ENCODE measurements at places on chromosomes 5 and 9. TPM values are rescaled to one million over a fixed set of nuclear protein-coding genes. Genes with fewer than 3 reads are reported as not detected.
A peak's percentile ranks its signal among the peaks of the same experiment; 100 is the strongest.

The ECSCR gene
- total RNA-seq: not detected

The WNT8A gene
- total RNA-seq: not detected

The TRUB2 gene
- total RNA-seq: 22.6 TPM

The NPR2 gene
- total RNA-seq: 47.4 TPM

The SLCO6A1 gene
- total RNA-seq: not detected

The CCDC192 gene
- total RNA-seq: not detected

The ANKH gene
- total RNA-seq: 5.4 TPM

The BTNL9 gene
- not detected for total RNA-seq

The SUSD3 gene
- 4.6 TPM for total RNA-seq

The KIF4B gene
- under 0.01 TPM for total RNA-seq

The FBP2 gene
- not detected for total RNA-seq

The HEXB gene
- 214 TPM for total RNA-seq

The ANKRD34B gene
- total RNA-seq: not detected

The DMRT2 gene
- total RNA-seq: not detected

The RPP25L gene
- 34.3 TPM for total RNA-seq

DNA sequence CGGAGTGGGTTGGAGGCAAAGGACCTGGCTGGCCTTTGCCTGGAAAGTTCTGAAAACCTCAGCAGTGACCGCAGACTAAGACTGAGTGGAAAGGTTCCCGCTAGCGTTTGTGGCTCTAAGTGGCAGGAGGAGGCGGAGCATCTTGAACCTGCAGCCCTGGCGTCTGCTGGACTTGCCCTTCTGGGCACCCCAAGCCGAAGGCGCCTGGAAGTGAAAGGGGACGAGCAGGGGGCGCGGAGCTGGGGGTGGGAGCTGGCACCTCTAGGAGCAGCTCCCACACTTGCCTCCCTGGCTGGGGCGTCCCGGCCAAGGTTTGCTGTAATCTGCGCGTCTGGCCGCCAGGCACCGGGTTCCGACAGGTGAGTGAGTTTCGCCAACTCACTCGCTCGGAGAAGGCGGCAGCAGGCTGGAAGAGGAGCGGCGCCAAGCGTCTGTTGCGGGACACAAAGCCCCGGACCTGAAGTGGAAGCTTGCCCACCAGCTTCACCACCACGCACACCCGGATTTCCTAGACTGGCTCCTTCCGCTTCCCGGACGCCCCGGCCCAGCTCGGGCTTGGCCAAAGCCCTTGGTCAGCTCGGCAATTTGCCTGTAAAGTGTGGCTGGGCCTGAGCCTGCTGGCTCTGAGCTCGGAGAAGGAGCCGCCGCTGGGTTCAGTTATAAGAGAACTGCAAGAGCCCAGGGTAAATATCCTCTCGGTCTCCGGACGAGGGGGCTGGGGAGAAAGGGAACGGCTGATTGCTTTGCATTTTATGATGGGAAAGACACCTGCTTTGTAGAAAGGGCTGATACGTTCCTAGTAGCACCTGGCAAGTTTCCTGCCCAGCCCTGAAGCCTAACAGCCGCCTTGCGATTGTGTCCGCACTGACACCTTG, at the start of gene GNA14:
Gene GNA14, minus strand, starts transcription at position 89 of the 875 bp plus-strand sequence. CDS start 529 bp downstream, outside the sequence.
- H3K36me3 ChIP-seq: no peaks in the 10 kb centered on the region
- peaks cover 25% of the 10 kb centered on the region for H3K27me3 ChIP-seq
- peak within 1 kb of the TSS; percentile 19 for H3K4me3 ChIP-seq
- H3K27ac ChIP-seq: no peak within 1 kb of the TSS
- DNase-seq: peak; percentile 26

GRCh38 chr9:133789778-133790177, 51.6 kb upstream of the SARDH start:
- no peak overlapping the region for H3K4me3 ChIP-seq
- no peak for DNase-seq
- H3K4me1 ChIP-seq: no peaks in the 10 kb centered on the region
- peaks cover 19% of the 10 kb centered on the region for H3K36me3 ChIP-seq

GRCh38 chr5:99076723-99077640, 148.2 kb upstream of the CHD1 start:
- no peaks in the 10 kb centered on the region for H3K27me3 ChIP-seq
- DNase-seq: no peak
- H3K4me3 ChIP-seq: no peak overlapping the region

DNA sequence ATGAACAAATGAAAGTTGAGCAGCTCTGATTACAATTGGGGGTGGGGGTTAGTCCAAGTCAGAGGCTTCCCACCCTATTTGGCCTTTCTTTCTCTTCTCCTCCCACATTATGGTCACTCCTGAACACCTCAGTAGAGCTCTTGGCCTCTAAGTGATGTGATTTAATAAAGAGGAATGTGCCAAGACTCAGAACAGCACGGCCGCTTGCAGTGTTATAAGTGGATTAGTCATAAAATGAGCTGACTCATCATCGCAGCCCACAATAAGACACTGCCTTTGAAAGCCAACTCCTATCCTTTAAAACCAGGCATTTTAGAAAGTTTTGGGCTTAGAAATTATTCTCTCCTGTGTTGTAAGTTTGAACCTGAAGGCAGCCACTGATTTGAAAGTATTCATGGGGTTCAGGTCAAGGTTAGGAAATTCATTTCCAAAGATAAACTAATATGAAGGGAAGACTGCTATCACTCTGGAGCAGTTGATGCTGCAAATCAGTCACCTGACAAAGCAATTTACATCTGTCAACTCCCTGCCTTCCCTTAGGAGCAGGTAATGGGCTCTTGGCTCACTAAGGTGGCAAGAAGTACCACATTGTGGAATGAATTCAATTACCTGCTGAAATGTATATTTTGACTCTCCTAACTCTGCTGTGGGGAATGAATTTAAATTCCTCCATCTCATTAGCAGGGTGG, 283.6 kb upstream of the NMUR2 start:
- peak; percentile 99 for DNase-seq
- no peaks in the 10 kb centered on the region for H3K36me3 ChIP-seq
- no peak overlapping the region for H3K4me3 ChIP-seq
- H3K27ac ChIP-seq: no peak overlapping the region
- H3K27me3 ChIP-seq: no peaks in the 10 kb centered on the region
- H3K4me1 ChIP-seq: no peaks in the 10 kb centered on the region

GRCh38 chr9:3419893-3420292, 105.9 kb downstream of the RFX3 start:
- H3K27ac ChIP-seq: no peak overlapping the region
- DNase-seq: no peak
- H3K36me3 ChIP-seq: no peaks in the 10 kb centered on the region
- no peaks in the 10 kb centered on the region for H3K27me3 ChIP-seq

DNA sequence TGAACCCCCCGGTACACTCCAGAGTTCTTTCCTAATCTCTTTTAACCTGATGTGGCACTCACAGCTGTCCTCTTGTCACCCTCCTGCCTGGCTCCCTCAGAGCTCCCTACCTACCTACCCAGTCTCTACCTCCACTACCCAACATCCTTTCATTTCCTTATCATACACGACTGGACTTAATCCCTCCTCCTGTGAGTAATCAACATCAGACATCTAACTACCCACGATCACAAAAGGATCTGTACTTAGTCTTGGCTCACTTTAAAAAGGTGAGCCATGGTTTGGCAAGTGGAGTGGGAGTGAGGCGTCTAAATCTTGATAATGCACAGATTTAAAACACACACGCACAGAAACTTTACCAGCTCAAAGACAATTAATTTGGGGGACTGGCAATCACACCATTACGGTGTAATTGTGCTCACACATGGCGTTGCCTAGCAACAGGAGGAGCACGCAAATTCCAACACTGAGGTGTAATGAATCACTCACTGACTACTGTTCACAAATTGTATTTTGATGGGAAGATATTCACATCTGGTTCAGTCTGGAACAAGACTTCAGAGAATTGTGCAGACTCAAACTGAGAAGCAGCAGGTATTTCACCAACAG, 235.9 kb downstream of the EPB41L4A start:
- no peaks in the 10 kb centered on the region for H3K36me3 ChIP-seq
- H3K4me3 ChIP-seq: no peak overlapping the region
- no peaks in the 10 kb centered on the region for H3K4me1 ChIP-seq
- H3K27ac ChIP-seq: no peak overlapping the region

GRCh38 chr9:4515958-4516375, 25.7 kb downstream of the SLC1A1 start:
- no peak overlapping the region for H3K4me3 ChIP-seq
- no peaks in the 10 kb centered on the region for H3K4me1 ChIP-seq
- H3K27me3 ChIP-seq: no peaks in the 10 kb centered on the region
- no peaks in the 10 kb centered on the region for H3K36me3 ChIP-seq

- H3K4me3 ChIP-seq: no peak overlapping the region
- no peak for DNase-seq
- no peaks in the 10 kb centered on the region for H3K27me3 ChIP-seq
- H3K27ac ChIP-seq: no peak overlapping the region
- no peaks in the 10 kb centered on the region for H3K4me1 ChIP-seq
These were observed 88.8 kb downstream of the SPRY4 start for GRCh38 chr5:142235870-142236672.

- no peak overlapping the region for H3K27ac ChIP-seq
- no peaks in the 10 kb centered on the region for H3K27me3 ChIP-seq
- DNase-seq: no peak
- H3K4me3 ChIP-seq: no peak overlapping the region
- H3K36me3 ChIP-seq: no peaks in the 10 kb centered on the region
- H3K4me1 ChIP-seq: peaks cover 6% of the 10 kb centered on the region
These were observed 34.9 kb downstream of the SPRY4 start for GRCh38 chr5:142289708-142290576.

GRCh38 chr5:19179571-19179970, 808.4 kb downstream of the CDH18 start:
- no peak overlapping the region for H3K27ac ChIP-seq
- DNase-seq: no peak
- H3K36me3 ChIP-seq: no peaks in the 10 kb centered on the region
- no peaks in the 10 kb centered on the region for H3K27me3 ChIP-seq

GRCh38 chr9:87442451-87442850, 55.2 kb upstream of the DAPK1 start:
- H3K4me1 ChIP-seq: no peaks in the 10 kb centered on the region

DNA sequence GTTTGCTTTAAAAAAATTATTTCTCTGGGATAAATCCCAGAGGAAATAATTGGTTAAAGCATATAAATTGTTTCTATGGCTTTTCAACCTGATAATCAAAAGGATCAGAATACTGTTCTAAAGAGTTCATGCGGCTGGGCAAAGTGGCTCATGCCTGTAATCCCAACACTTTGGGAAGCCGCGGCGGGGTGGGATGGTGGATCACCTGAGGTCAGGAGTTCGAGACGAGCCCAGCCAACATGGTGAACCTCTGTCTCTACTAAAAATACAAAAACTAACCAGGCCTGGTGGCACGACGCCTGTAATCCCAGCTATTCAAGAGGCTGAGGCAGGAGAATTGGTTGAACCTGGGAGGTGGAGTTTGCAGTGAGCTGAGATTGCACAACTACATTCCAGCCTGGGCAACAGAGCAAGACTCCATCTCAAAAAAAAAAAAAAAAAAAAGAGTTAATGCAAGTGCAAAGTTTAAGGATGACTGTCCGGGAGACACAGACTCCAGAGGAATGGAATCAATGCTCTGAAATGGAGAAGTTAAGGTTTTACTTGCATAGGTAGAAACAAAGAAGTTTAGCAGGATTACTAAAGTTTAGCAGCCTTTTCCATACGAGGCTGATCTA, 16.6 kb upstream of the GRHPR start:
- no peak overlapping the region for H3K4me3 ChIP-seq
- no peak for DNase-seq
- no peak overlapping the region for H3K27ac ChIP-seq
- H3K4me1 ChIP-seq: no peaks in the 10 kb centered on the region
- H3K36me3 ChIP-seq: no peaks in the 10 kb centered on the region

DNA sequence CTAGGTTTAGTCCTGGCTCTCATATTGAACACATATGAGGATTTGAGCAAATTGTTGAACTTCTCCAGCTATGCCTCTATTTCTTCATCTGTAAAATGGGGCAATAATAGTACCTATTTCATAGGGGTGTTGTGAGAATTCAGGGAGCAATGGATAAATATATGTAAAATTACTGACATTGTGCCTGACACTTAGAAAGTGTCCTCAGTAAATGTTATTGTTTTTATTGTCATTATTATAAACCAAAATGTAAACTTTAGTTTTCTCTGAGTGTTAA, 101.7 kb downstream of the ANGPTL2 start:
- peaks cover 2% of the 10 kb centered on the region for H3K27me3 ChIP-seq
- DNase-seq: no peak
- no peaks in the 10 kb centered on the region for H3K36me3 ChIP-seq
- no peak overlapping the region for H3K4me3 ChIP-seq
- H3K4me1 ChIP-seq: peaks cover 9% of the 10 kb centered on the region
- H3K27ac ChIP-seq: no peak overlapping the region

GRCh38 chr9:131181091-131181681, 55.8 kb downstream of the NUP214 start:
- H3K27ac ChIP-seq: peak overlapping the region; percentile 68
- peaks cover 17% of the 10 kb centered on the region for H3K4me1 ChIP-seq
- no peaks in the 10 kb centered on the region for H3K36me3 ChIP-seq

DNA sequence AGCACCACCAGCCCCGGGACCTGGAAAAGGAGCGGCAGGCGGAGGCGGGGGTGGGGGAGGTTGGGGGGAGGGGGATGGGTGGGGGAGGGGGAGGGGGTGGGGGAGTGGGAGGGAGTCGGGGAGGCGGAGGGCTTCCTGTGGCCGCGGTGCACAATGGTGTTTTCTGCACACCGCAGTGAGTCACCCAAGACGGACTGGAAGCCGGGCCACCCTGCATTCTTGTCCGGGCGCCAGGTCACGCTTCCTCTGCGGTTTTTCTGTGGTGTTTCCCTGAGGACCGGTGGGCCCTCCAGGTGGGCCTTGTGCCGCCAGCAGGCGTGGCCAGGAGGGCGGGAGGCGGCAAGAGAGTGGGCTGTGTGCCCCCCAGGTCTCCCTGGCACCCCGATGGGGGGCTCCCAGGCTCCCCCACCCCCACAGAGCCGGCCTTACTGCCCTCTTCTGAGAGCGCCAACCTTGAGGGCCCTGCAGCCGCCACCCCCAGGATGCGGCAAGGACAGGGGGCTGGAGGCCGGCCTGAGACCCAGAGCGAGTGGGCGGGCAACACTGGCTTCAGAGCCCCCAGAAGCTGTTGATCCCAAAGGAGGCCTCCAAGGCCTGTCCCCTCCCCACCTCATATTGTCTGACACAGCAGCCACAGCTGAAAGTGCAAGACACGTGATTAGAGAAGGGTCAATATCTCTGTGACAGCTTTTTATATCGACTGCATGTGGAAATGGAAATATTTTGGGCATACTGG, 11.1 kb downstream of the EXD3 start:
- no peaks in the 10 kb centered on the region for H3K36me3 ChIP-seq
- H3K27me3 ChIP-seq: no peaks in the 10 kb centered on the region
- peak overlapping the region; percentile 54 for H3K27ac ChIP-seq
- peak; percentile 85 for DNase-seq
- peaks cover 19% of the 10 kb centered on the region for H3K4me1 ChIP-seq
- no peak overlapping the region for H3K4me3 ChIP-seq

- H3K27ac ChIP-seq: no peak overlapping the region
- peaks cover 23% of the 10 kb centered on the region for H3K4me1 ChIP-seq
These were observed 389.8 kb downstream of the NR2F1-AS1 start for GRCh38 chr5:93191035-93191817.
